Activated gamma-delta T cell treated with Interleukin-2 at 50 U/mL for 16 hours (primary cell): ENCODE measurements at places on chromosomes 6 and 20.

DNA sequence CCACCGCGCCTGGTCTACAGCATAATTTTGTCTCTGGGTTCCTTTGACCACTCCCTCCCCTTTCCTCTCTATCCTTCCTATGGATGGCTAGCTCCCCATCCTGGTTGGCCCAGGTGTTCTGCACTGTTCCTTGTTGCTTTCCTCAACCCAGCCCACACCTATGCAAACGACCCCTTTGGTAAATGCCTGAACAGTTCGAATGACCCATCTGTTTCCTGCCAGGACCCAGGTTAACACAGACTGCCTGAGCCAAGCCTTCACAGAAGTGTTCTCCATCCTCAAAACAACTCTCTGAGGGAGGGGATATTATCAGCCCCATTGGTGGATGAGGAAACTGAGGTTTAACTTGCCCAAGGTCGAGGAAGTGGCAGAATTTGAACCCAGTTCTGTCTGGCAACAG, 44.8 kb upstream of the CCDC167 start:
- DNase-seq: no peak

DNA sequence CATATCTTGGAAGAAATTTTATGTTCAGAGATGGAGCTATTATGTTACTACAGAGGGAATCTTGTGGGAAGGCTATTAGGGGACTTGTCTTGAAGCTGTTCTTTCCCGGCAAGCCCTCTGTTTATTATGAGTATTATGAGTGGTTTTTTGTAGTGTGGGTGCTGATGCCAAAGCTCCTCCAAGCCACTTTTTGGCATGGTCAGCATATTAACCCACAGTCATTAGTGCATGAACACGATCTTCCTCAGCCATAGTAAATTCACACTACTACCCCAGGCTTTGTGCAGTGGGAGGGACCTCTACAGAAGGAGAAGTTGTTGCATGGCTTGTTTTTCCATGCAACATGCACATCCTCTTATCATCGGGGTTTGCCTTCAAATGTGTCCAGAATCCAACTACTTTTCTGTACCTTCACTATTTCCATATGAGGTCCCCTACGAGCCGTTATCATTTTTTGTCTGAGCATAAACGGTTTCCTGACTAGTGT, 6.5 kb upstream of the BMP6 start:
- DNase-seq: no peak

DNA sequence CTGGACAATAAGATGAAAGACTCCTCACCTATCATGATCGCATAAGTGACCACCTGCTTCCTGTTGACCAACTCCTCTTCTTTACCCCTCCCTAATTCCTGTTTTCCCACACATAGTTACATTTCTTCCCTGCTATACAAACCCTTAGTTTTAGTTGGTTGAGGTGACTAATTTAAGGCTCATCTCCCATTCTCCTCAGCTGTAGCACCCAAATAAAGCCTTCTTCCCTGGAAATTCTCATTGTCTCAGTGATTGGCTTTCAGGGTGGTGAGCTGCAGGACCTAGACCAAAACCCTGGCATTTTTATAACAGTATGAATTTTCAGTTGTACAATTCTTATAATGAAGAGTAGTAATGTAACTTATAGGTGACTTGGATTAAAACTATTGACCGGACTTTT, 2.1 kb downstream of the FKBP1C start:
- no peak for DNase-seq

GRCh38 chr6:53335224-53335994, 13.3 kb downstream of the ELOVL5 start:
- DNase-seq: peak; percentile 81

- DNase-seq: no peak
These were observed 39.1 kb downstream of the ILRUN start for GRCh38 chr6:34657307-34657978.
